ENCODE measurements at places on chromosomes 5 and 9.

DNA sequence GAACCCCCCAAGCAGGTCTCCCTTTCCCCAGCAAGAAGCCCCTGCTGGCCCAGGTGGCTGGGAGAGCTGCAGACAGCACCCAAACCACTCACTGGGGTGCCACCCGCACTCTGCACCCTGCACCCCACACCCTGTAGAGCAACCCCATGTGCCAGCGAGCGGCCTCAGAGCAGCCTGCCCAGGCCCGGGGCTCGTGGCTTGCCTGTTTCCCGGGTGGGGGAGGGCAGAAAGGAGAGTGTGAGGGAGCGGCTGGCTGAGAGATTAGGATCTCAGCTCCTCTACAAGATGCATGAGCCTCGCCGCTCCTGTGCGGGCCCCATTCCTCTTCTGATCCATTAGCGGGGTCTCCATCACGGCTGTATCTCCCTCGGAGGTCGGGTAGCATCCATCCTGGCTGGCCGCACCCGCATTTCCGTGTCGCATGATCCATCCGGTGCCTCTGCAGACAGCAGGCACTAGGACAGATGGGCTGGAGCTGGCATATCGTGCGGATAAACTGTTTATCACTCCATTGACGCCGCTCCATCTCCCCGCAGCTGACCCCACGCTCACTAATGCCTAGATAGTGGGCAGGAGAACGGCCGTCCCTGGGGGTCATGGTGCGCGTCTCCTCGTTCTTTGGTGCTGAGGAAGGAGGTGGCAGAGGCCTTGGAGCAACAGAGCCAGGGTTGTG lies 54.4 kb downstream of the MRPL36 start:
- no peak for DNase-seq

DNA sequence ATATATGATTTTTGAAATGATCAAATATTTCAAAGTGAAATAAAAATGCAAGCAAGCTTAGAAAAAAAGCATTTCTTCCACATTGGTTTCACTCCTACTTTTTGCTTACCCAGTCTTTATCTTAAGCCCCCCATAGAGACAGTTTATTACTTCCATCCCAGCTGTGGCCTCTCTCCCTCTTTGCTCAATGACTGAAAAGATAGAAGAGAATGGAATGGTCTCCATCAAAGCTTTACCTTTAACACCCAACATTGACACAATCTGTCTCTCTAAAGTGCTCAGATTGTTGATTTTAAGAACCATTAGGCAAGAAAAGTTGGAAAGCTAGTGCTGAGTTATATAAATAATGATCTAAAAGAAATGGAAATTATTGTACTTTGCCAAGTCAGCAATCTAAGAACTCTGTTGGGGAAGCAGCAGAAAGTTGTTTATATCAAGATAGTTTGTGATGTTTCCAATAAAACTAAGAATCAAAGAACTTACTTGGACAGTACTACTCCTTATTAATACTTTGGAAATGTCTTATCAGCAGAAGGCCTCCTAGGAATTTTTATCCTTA lies 277.5 kb upstream of the NREP start:
- no peak for DNase-seq

GRCh38 chr5:61467766-61468482 lies 135.9 kb downstream of the ZSWIM6 start:
- DNase-seq = no peak

- DNase-seq = no peak
Observed at GRCh38 chr5:61346511-61346910, 14.5 kb downstream of the ZSWIM6 start.

DNA sequence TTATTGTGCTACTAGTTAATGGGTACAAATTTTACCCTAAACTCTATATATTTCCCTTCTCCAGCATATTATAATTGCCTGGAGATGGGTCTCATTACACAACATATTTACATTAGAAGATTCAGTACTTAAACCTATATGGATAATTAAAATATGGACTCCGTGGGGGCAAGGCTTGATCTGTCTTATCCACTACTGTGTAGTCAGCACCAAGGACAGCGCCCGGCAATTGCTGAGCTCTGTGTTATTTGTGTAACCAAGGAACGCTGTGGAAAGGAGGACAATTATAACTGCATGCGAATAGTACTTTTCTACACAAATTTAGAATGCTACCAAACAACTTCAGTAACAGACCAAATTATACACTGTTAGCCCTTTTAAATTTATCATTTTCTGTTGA lies 77.7 kb downstream of the DNAH5 start:
- peak; percentile 42 for DNase-seq

GRCh38 chr5:179437341-179438001 lies 92.2 kb upstream of the ADAMTS2 start:
- DNase-seq = no peak

DNA sequence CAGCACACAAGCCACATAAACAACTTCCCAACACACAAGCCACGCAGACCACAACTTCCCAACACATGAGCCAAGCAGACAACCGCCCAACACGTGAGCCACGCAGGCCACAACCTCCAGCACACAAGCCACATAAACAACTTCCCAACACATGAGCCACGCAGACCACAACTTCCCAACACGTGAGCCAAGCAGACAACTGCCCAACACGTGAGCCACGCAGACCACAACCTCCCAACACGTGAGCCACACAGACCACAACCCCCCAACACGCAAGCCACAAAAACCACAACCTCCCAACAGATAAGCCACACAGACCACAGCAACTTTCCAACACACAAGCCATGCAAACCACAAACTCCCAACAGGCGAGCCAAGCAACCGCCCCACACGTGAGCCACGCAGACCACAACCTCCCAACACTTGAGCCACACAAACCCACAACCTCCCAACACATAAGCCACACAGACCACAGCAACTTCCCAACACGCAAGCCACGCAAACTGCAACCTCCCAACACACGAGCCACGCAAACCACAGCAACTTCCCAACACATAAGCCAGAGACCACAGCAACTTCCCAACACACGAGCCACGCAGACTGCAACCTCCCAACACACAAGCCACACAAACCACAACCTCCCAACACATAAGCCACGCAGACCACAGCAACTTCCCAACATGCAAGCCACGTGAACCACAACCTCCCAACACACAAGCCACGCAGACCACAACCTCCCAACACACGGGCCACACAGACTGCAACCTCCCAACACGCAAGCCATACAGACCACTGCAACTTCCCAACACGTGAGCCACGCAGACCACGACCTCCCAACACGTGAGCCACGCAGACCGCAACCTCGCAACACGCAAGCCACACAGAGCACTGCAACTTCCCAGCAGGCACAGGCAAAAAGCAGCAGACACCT lies 10.1 kb downstream of the BRD9 start:
- no peak for DNase-seq

GRCh38 chr5:27020973-27021372 lies 17.4 kb downstream of the CDH9 start:
- DNase-seq = no peak

- DNase-seq = no peak
Observed at GRCh38 chr9:123089790-123090189, 56.3 kb downstream of the GPR21 start.

GRCh38 chr5:10331341-10331796 lies 22.1 kb upstream of the MARCHF6 start:
- DNase-seq = no peak

- DNase-seq = peak; percentile 76
Observed at GRCh38 chr5:172283862-172284610, 472 bp upstream of the UBTD2 start.

DNA sequence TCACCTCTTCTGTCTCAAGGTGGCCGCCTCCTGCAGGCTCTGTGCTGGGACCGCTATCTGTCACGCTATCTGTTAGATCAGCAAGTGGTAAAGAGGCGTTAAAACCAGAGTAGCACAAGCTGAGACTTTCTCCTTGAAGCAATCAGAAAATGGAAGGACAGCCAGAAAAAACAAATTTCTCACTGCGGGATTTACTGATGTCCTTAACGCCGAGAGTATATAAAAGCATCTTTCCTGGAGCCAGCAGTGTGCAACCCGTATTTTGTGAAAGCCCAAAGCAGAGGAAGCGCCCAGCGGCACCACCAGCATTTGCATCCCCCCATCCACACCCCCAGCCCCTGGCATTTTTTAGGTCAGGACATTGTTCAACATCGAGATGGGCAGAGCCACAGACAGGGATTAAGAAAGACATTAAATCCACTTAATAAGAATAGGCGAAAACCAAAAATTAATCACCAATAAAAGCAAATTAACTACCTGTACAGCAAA lies 48.6 kb downstream of the DUSP1 start:
- peak; percentile 36 for DNase-seq

DNA sequence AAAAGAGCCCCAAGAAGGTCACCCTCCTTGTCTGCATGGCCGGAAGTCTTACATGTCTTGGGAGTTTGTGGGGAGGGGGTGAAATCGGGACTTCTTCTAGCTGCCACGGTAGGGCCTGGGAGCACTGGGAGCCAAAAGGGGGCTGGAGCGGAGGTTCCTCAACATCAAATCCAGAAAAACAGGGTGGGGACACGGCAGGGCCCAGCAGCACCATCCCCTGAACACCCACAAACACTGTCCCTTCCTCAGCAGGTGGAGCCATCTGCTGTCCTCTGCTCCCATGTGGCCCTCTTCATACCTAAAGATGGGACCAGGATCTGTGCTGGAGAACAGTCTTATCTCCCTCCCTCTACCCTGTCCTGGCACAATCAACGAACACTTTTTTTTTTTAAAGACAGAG lies 2.7 kb downstream of the TERT start:
- no peak for DNase-seq

- no peak for DNase-seq
Observed at GRCh38 chr5:60668686-60669304, 31.2 kb downstream of the DEPDC1B start.

DNA sequence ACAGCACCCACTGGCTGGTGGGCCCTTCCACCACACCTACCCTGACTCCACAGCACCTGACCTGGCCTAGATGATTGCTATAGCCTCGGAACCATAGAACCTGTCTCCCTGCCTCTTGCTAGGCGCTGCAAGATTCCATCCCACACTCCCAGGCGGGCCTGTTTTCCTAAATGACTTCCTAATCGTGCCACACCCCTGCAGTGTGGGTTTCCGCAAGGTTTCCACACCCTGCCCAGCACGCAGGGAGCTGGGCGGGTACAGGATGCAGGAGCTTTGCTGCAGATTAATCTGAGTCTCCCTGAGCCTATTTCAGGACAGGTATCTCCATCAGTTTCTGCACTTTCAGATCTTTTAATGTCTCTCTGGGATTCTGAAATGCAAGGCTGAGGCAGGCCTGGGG lies 62.9 kb downstream of the SHB start:
- no peak for DNase-seq

GRCh38 chr9:134101623-134102149 lies 33.9 kb upstream of the BRD3 start:
- DNase-seq = no peak

DNA sequence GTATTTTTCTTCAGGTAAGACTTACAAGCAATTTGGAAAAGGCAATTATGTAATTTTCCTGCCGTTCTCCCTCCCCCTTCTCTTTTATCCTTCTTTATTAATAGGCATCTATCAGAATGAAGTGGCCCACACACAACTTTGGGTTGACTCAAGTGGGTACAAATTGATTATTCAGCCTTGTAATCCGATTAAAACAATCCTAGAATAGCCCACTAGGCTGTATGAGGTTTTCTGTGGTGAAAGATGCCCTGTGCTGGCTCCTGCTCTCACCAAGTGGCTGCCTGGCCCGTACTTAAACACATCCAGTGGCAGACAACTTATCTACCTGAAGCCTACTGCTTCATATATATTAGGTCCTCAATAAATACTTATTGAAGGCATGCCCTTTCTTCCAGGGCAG lies 177.3 kb upstream of the C9orf72 start:
- no peak for DNase-seq

- peak; percentile 41 for DNase-seq
Observed at GRCh38 chr5:136133222-136133921, 727 bp downstream of the SMAD5 start.

DNA sequence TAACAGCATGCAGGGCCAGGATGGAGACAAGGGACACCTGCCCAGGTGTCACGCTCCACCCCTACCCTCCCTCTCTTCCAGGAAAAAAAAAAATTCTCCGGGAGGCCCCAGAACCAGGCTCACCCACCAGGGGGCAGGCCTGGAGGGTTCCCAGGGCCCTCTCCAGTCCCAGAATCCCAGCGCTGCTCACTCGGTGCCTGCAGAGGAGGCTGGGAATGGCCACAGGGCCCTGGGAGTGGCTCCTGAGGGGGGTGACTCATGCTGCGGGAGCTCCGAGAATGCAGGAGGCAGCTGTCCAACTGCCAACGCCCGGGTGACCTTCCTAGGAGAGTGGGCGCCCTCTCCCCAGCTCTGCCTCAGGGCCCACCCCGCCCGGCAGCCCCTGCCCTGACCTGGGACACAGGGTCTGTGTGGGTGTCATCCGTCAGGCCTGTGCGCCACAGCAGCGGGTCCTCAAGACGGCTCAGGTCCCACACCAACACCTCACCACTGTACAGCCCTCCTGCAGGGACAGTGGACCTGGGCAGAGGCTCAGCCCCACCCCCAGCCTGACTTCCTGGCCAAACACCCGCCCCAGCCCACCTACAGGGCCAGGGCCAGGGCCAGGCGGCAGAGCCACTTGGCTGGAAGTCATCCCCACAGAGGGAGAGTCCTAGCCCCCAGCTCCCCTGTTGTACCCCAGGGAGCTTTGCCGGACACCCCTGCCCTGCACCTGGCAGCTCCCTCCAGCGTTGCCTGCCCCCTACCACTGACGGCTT lies 21.2 kb downstream of the DYNC2I2 start:
- DNase-seq = no peak

DNA sequence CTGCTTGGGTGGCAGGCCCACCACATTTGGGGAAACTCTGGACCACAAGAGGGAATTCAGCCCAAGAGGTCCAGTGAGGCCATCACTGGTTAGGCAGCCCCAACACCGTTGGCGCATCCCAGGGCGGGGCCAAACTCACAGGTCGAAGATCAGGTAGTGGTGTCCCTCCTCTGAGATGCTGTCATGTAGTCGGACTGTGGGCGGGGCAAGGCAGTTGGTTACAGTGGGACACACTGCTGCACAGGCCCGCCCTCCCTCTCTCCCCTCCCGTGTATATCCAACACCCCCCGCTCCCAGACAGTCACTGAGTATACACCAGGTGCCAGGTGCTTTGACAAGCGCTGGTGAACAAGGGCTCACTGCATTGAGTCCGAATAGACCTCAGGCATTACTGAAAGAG lies 32.1 kb downstream of the CAMK2A start:
- no peak for DNase-seq

DNA sequence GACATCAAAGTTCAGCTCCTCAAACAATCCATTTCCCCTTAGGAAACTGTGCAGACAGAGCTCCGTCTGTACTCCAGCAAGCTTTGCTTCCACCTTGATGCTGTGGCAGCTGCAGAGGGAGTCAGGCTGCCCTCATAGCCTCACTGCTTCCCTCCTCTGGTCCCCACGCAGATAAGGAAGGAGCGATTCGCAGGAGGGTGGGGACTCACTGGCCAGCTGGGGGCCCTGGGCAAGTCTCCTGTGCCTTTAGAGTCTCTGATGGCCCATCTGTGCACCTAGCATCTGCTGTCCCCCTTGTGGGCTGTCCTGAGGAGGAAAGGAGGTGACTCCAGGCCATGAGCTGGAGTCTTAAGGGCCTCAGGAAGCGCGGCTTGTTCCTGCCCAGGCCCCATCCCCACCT lies 121.5 kb downstream of the ENTREP1 start:
- no peak for DNase-seq

GRCh38 chr9:131616983-131617604 lies 71.8 kb downstream of the PRRT1B start:
- DNase-seq = no peak

- peak; percentile 43 for DNase-seq
Observed at GRCh38 chr5:40682154-40683017, 2.7 kb downstream of the PTGER4 start.
